ENCODE measurements at places on chromosomes 6 and 20.
A peak's percentile ranks its signal among the peaks of the same experiment; 100 is the strongest.

GRCh38 chr6:73579389-73579788 lies 58.6 kb upstream of the EEF1A1 start:
- DNase-seq, result no peak

- DNase-seq, result no peak
Observed at GRCh38 chr6:25166955-25167748, 112.0 kb upstream of the CARMIL1 start.

- no peak for DNase-seq
Observed at GRCh38 chr20:21099751-21100577, 6.2 kb downstream of the LINC00237 start.

GRCh38 chr6:152897807-152898399 lies 84.9 kb downstream of the FBXO5 start:
- peak; percentile 2 for DNase-seq

DNA sequence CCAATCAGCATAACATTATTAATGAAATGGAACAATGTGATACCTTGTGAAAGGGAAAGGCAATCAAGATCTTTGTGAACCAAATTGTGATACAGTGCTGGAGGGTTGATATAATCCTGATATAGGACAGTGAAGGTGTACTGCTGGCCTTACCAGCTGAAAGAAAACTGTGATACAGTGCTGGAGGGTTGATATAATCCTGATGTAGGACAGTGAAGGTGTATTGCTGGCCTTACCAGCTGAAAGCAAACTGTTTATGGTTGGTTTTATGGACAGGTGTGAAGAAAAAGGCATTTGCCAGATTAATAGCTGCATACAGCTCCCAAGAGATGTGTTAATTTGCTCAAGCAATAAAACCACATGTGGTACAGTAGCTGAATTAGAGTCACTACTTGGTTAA lies 73.9 kb downstream of the MRAP2 start:
- DNase-seq, result no peak

DNA sequence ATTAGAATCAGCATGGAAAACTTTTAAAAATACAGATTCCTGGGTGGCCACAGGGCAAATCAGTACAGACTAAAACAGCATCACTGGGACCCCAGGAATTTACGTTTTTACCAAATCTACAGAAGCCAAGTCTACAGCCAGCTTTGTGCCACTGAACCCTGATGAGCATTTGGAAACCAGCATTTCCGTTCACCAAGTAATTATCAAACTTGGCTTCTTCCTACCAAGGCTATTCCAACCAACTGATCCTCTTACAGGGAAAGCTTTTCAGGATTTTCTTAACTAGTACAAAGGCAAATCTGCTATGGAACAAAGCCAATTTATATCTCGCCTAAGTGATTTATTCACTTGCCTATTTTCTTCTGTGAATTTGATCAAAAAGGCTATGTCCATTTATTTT lies 47.0 kb downstream of the PLAGL1 start:
- DNase-seq, result no peak

GRCh38 chr6:127176146-127176545 lies 57.7 kb downstream of the RSPO3 start:
- no peak for DNase-seq

DNA sequence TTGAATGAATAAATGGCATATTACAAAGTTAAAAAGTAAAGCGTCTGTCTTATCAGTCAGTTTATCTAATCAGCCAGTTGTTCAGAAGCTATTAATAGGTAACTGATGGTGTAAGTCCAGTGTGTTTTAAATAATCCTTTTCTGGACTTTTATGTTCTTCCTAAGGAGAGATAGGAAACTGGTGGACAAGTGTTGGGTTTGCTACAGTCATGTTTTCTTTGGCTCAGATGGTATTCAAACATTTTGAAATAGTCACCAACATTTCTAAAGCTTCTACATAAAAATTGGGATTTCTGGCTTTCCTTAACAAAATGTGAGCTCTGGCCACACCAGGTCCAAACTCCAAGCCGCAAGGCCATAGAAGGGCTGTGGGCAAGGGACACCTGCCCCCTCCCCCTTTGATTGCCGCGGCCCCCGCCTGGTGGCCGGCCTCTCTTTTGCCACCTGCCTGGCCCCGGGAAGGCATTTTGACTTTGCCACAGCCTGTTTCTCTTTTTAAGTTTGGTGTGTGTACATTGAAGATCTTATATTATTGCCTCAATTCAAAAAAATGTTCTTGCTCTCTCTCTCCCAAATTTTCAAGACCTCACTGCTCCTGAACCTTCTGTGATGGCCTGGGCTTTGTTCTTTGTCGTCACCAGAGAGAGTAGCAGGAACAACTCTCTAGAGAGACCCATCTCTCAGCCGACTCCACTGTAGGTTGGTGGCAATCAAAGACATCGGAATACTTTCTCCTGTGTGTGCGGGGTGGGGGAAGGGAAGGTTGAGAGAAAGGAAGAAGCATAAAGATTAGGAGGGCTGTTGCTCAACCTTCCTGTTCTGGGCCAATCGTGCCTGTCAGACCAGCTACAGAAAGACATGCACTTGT lies 84.0 kb upstream of the ZNF217 start:
- DNase-seq, result no peak

DNA sequence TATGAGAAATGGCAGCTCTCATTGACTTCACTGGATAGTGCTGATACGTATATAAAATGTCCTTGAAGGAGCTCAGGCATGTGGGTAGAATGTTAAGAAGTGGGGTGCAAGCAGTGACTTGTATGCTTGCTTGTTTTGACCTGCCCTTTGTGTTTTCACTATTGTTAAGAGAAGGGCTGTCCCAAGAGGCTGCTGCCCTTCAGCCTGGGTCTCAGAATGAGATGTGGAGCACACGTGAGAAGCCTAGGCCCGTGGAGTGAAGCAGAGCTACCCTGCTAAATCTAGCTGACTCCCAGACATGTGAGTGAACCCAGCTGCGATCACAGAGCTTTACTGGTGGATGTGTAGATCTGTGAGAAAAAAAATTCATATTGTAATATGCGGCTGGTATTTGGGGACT lies 305.3 kb upstream of the RGS17 start:
- DNase-seq, result no peak

GRCh38 chr6:161128680-161129196 lies 137.2 kb downstream of the MAP3K4 start:
- no peak for DNase-seq

GRCh38 chr20:34201531-34201930 lies 39.7 kb upstream of the ASIP start:
- no peak for DNase-seq

- no peak for DNase-seq
Observed at GRCh38 chr6:141829566-141830360, 303.0 kb upstream of the GJE1 start.

- DNase-seq, result no peak
Observed at GRCh38 chr6:151807513-151808370, at the start of gene ESR1. ESR1 (plus strand) TSS chr6:151807682; CDS start chr6:151807913, 231 bp downstream.

GRCh38 chr20:56929606-56930005 lies 300.5 kb downstream of the TFAP2C start:
- DNase-seq, result no peak

GRCh38 chr6:135910790-135911618 lies 59.5 kb downstream of the PDE7B start:
- no peak for DNase-seq

GRCh38 chr6:127341471-127342202 lies 1.8 kb downstream of the ECHDC1 start:
- no peak for DNase-seq

GRCh38 chr6:150491811-150492172 lies 107.9 kb upstream of the PLEKHG1 start:
- no peak for DNase-seq

- DNase-seq, result no peak
Observed at GRCh38 chr20:14264869-14265268, 72.5 kb downstream of the FLRT3 start.

DNA sequence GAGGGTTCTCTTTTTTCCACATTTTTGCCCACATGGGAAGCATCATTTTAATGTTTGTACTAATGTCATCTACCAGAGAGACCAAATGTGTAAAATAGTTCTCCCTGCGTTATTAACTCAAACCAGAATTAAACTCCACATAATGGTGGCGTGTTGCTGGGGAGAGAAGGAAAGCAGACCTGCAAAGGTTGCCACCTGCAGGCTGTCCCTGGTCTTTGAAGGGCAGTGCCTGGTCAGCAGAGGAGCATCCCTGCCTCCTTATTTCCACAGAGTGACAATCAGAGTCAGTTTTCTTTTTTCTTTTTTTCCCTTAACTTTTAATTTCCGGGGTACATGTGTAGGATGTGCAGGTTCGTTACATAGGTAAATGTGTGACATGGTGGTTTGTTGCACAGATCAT lies 214.5 kb downstream of the TBX18 start:
- DNase-seq, result no peak

GRCh38 chr20:62067547-62068260 lies 2.0 kb upstream of the TAF4 start:
- DNase-seq, result no peak

- DNase-seq, result no peak
Observed at GRCh38 chr6:21507811-21508210, 85.7 kb upstream of the SOX4 start.

DNA sequence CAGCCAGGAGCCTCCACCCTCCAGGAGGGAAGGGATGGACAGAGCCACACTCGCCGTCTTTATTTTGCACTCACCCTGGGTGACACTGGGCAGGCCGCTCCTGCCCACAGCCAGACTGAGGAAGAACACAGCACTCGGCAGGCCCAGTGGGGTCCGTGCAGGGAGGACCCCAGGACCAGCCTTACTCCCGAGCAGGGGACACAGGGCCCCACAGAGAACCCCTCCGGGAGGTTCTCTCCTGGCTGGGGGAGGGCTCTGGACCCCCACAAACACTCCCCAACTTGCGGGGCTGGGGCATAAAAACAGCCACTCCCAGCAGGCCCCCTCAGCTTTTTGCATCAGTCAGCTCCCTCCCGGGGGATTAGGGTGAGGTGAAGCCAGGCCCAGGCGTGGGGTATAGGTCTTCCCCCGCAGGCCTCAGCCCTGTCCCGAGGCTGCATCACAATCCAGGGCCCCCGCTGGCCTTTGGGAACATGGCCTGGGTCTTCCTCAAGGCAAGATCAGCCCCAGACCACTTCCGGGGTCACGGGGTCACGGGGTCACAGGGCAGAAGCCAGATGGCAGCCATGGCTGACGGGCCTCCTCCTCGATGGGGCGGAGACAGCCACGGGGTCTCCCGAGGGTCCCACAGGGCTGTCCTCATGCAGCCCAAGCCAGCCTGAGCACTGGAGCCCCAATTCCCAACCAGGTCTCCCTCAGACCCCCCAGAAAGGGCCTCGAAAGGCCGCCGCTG lies 3.2 kb downstream of the TNFRSF6B start:
- no peak for DNase-seq

DNA sequence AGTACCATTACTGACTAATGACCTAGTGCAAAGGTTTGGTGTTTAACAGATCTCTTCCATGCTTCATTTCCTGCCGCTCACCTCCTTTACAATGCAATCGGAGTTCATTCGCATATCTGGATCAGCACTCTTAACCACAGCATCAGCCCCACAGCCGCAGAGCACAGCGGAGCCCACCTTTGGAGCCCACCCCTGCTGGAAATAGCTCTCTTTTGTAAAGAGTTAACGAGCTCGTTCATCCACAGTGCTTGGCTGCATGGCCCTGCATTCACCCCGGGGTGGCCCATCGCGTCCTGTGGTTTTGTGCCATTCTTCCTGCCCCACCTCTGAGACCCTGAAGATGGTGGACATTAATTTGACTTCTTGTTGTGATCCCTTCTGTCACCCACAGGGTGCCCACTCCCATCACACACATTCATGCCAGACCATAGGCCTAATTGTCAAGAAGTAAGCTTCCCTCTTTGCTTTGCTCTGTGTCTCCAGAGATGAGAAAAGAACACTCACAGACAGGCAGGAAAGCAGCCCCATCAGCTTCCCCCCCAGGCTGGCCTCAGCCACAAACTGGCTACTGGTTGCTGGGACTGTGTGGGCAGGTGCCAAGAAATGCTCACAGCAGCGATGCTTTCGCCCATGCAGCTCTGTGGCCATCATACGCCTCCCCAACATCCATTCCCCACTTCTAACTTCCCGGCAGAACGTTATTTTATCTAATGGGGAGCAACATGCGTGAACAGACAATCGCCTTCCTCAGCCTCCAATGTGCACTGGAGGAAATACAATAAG lies 167.0 kb downstream of the LRFN2 start:
- DNase-seq, result no peak

- DNase-seq, result no peak
Observed at GRCh38 chr6:37417393-37417792, 15.6 kb upstream of the CMTR1 start.

- no peak for DNase-seq
Observed at GRCh38 chr20:9342651-9343050, 171.7 kb upstream of the LAMP5 start.

DNA sequence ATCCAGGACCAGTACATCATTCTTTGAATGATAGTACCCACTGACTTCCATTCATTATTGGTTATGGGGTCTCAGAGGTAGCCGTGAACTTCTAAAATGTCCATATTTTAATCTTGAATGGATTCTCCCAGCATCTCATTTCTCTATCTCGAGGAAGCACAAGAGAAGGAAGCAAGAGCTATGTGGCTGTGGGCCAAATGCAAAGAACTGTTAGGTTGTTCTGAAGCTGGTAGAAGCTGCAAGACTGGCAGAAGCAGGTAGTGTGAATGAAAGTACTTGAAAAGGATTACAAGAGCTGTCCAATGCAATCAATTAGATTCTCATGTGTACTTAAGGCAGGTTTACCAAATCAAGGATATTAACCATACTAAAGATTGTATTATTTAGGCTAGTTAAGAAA lies 1131.8 kb downstream of the GRIK2 start:
- no peak for DNase-seq

DNA sequence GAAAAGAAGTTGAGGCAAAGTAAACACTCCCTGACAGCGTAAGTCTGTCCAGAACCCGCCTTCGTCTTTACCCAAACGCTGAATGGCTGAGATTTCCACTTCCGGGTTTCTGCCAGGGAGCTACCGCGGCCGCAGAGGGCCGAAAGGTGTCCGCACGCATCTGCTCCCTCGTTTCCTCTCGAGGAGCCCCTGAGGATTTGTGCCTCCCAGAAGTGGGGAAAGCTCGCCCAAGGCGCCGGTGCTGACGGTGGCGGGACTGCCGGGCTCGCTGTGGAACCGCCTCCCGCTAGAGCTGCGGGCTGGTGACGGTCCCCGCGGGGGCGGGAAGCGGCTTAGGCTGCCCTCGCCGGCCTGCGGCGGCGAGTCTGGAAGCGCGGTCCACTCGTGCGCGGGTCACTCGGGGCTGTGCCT lies 1760.2 kb upstream of the DEFB115 start:
- no peak for DNase-seq

GRCh38 chr6:11331111-11331510 lies 98.6 kb upstream of the NEDD9 start:
- no peak for DNase-seq

GRCh38 chr20:50187403-50188051 lies 3.1 kb upstream of the CEBPB start:
- DNase-seq, result no peak

DNA sequence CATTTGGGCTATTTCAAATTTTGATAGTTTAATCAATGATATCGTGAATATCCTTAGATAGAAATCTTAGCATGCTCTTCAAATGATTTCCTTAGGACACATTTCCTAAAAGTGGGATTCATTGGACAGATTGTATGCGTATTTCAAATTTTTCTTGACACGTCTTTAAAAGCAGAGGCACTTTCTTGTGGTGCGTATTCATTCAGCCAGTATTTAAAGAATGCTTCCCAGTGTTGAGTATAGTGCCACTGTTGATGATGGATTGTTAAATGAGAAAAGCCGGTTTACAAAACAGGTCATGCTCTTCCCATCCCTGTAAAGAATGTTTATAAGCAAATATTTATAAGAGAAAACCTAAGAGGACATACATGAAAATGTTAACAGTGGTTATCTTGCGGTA lies 15.1 kb upstream of the NOL7 start:
- DNase-seq, result no peak

- no peak for DNase-seq
Observed at GRCh38 chr6:145468534-145468933, 266.8 kb downstream of the EPM2A start.

- DNase-seq, result no peak
Observed at GRCh38 chr6:97703661-97704060, 420.6 kb upstream of the MMS22L start.

Data from activated CD8-positive, alpha-beta memory T cell treated with anti-CD3 and anti-CD28 coated beads for 1 hour (primary cell).